Mucosa of gallbladder (tissue), 1 donor: ENCODE measurements at places on chromosomes 13 and 19.

- DNase-seq: no peak
Measured at GRCh38 chr19:30968210-30968609, 381.0 kb downstream of the TSHZ3 start.

DNA sequence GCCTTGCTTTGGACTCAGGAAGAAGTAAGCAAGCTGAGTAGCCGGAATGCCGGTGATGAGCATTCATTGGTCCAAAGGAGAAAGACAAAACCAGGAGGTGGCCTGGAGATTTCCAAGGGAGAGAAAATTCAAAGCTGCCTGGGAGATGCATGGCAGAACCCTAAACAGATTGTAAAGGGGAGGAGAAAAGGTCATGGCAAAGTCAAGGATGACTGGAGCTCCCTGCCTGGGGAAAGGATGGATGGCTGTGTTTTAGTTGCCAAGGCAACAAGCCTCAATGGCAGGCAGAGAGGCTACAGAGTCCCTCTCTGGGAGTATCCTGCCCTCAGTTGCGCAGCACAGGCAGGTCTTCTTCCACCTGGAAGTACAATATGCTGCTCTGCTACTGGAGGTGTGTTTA is 134.0 kb downstream of the ENOX1 start:
- DNase-seq: no peak

DNA sequence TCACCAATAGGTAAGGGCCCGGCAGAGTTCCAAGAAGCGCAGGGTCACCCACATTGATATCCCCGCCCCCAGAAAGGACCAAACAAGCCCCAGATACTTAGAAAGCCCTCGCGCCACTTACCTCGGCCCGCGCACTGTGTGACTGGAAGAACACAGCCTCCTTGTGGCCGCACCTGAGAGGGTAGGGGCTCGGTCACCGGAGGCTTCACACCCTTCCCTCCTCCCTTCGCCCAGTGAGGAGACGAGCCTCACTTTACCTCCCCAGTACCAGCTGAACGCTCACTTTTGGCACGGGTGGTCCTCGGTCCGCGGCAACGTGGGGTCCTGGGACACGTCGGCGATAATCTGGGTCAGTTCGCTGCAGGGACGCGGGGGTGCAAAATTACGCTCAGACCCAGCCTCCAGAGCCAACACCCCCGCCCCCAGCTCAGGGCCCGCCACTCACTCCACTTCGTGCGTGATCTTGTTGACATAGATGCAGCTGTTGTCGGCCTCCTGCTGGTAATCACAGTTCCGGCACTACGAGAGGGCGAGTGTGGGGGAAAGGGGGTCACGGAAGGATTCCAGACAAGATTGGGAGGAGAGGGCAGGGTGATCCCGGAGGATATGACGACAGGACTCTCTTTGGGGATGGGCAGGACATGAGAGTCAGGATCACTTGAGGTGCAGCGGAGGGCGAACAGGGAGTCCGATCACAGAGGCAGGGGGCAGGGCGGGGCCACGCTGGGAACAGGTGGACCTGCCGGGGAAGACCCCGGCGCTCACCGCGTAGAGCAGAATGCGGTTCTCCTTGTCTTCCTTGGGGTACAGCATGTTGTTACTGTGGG is 568 bp downstream of the POLR2I start:
- DNase-seq: no peak

- DNase-seq: no peak
Measured at GRCh38 chr13:88294368-88294767, 623.2 kb downstream of the SLITRK5 start.

DNA sequence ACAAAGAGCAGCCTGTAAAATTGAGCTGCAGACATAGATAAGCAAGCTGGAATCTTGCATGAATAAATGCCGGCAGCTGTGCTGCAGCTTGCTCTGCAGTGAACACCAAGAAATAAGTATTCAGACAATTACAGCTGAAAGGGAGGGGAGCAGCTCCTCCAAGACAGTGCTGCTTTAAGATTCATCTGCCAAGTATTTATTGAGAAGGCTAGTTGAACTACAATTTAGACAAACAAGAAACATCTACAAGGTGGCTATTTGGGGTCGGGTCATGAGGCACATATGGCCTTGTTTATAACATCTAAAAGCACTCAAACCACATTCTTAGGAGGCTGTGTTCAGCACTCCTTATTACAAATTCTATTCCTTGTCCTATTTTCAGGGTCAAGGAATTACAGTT is 34.9 kb downstream of the ZNF726 start:
- no peak for DNase-seq

DNA sequence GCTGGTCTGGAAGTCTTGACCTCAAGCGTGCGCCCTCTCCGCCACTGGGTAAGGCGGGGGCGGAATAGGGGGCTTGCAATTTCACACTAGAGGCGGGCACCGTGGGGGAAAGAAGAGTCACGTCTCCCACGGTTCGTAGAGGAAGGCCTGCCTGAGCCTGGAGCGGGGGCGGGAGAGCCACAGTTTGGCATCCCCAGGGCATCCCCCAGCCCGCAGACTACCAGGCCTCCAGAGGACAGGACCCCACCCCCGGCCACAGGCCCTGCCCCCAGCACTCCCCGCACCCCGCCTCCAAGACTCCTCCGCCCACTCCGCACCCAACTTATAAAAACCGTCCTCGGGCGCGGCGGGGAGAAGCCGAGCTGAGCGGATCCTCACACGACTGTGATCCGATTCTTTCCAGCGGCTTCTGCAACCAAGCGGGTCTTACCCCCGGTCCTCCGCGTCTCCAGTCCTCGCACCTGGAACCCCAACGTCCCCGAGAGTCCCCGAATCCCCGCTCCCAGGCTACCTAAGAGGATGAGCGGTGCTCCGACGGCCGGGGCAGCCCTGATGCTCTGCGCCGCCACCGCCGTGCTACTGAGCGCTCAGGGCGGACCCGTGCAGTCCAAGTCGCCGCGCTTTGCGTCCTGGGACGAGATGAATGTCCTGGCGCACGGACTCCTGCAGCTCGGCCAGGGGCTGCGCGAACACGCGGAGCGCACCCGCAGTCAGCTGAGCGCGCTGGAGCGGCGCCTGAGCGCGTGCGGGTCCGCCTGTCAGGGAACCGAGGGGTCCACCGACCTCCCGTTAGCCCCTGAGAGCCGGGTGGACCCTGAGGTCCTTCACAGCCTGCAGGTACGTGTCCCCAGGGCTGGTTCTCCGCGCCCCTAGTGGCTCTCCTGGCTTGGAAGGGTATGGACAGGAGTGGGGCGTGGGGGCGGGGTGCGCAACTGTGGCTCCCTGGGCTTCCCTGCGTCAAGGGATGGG is at the start of gene ANGPTL4:
ANGPTL4 (plus strand) TSS at position 353 of the 969 bp plus-strand sequence; CDS start at position 520, 167 bp downstream.
- DNase-seq: peak; percentile 58

GRCh38 chr19:2528675-2529101 is 52.8 kb downstream of the GADD45B start:
- DNase-seq: peak; percentile 53

DNA sequence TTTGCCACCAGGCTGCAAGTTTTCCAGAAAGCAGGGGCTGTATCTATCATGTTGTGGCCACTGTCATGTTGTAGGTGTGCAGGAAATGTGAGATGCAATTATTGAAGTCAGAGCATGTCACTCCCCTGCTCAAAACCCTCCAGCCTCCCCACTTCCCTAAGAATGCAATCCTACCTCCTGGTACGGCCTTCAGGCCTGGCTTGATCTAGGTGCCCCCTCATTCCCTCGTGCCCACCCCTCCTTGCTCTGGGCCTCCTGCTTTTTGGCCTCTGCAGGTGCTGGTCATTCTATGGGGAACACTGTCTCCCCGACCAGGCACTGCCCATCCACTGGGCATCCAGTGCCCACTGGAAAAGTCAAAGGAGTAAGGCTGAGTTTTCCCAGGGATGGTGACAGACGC is 28.5 kb upstream of the MATK start:
- DNase-seq: no peak

GRCh38 chr13:42977219-42977659 is 14.8 kb downstream of the EPSTI1 start:
- DNase-seq: no peak

- DNase-seq: no peak
Measured at GRCh38 chr19:49340865-49341718, 5.9 kb downstream of the CD37 start.

DNA sequence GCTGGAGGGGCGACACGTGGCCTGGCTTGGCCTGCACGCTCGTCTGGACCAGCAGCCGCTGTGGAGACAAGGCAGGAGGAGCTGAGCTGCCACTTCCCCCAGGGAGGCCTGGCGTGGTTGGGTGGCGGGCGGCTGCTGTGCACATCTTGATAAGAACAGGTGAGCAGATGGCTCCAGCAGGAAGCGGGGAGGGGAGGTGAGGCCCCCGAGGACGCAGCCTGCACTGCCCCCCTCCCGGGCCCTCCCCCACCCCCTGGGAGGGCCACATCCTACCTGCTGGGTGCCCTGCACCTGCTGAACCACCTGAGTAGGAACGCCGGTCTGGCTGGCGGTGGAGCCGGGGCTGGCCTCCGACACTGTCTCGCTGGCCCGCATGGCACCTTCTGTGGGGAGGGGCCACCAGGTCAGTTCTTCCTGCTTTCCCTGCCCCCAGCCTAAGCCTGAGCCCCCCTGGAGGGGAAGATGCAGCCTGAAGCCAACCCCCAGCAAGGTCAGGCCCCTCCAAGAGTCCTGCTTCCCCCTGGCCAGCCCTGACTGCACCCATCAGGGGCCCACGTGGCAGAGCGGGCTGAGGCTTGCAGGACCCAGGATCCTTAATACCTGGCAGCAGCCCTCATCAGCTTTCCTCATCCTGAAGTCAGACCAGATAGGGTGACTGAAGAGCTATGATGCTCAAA is 22.8 kb downstream of the RFX1 start:
- DNase-seq: no peak

DNA sequence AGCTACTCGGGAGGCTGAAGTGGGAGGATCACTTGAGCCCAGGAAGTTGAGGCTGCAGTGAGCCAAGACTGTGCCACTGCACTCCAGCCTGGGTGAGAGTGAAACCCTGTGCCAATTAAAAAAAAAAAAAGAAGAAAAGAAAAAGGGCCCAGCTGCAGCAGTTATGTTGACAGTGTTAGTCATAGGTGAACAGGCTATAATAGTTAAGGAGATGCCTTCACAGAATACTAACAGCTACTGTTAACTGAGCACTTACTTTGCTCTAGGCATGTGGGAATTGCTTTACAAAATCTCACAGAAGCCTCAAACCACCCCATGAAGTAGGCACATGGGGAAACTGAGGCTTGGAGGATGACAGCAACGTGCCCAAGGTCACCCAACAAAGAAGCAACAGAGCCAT is 3.9 kb downstream of the FBXO17 start:
- no peak for DNase-seq

GRCh38 chr19:10991521-10992081 is 30.8 kb downstream of the SMARCA4 start:
- no peak for DNase-seq

DNA sequence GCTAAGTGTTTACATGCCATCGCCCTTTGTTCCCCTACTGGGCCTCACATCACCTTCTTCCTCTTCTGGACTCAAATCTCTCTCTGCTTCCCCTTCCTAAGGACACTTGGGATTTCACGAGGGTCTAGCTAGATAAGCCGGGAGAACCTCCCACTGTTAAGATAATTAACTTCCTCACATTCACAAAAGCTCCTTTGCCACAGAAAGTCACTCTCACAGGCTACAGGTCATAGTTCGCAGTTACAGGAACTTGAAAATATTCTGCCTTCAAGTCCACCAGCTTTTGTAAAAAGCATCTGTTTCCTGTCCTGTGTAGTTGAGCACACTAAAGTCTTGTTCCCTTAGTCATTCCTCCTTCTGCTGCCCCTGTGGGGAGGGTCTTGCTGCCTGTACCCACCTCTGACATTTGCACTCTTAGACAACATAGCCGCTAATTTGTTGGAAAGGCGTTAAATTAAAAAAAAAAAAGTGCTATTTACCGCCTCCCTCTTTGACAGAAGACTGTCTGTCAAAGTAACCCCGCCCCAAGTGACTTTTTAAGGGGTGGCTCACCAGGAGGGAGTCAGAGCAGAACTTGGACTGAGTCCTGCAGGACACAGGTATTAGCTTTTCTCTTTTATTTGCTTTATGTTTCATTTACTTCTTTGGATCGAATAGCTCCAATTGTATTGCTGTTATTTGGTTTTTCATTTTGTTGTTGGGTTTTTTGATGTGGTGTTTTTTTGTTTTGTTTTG is 26.8 kb upstream of the CEACAM21 start:
- no peak for DNase-seq

DNA sequence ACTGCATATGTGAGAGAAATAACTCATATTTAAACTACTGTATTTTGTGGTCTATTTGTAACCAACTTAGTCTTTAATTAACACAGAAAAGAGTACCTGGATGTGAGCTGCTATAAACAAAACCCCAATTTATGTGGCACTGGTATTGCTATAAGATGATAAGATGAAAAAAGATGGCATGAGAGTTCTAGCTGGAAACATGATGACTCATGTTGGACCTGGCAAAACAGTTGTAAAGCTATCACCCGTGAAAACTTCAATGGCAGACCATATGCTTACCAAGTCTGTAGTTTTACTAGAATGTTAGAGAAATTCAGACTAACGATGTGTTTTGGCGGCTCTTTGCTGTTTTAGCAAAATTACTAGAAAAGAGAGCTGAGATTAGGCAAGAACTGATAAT is 69.6 kb upstream of the PCDH9 start:
- DNase-seq: no peak

GRCh38 chr13:43016226-43016625 is 7.2 kb upstream of the DNAJC15 start:
- DNase-seq: no peak

- no peak for DNase-seq
Measured at GRCh38 chr13:101691341-101691860, 238.9 kb downstream of the ITGBL1 start.

DNA sequence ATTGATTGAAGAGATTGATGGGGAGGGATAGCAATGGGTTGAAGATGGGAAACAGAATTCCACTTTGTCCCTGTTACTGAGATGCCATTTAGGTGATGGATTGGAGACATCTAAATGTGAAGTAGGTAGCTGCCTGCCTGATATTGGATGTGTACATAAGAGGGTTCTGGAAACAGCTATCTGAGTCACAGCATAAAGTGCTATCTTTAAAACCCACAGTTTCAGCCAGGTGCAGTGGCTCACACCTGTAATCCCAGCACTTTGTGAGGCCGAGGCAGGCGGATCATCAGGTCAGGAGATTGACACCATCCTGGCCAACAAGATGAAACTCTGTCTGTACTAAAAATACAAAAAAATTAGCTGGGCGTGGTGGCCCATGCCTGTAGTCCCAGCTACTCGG is 72.6 kb downstream of the DNAJC3 start:
- DNase-seq: no peak

DNA sequence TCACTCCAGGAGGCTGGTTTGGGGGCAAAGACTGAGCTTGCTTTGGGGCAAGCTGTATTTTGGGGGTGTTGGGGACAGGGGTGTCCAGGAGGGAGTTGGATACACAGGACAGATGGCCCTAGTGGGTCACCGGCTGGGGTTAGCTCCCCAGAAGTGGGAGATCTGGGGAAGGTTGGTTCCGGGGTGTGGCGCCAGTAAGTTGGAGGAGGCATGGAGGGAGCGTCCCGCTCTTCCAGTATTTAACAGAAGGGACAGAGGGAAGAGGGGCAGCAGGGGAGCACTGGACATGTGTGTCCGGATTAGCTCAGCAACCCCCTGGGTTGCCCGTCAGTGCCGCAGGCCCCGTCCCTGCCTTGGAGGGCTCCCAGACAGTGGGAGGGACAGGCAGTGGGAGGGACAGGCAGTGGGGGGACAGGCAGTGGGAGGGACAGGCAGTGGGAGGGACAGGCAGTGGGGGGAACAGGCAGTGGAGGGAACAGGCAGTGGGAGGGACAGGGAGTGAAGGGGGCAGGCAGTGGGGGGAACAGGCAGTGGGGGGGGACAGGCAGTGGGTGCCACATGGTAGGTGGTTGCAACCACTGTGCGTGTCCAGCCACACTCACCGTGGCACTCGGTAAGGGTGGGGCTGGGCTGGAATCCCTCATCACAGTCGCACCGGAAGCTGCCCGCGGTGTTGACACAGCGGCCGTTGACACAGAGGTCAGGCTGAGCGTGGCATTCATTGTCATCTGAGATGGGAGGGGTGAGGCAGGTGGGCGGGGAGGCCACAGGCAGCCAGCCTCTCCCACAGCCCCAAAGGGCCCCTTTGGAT is 33.2 kb downstream of the CCL25 start:
- DNase-seq: peak; percentile 19
